CD4-positive, alpha-beta T cell treated with Interleukin-21 for 1 hour (primary cell): ENCODE measurements at places on chromosomes 2 and 18.

DNA sequence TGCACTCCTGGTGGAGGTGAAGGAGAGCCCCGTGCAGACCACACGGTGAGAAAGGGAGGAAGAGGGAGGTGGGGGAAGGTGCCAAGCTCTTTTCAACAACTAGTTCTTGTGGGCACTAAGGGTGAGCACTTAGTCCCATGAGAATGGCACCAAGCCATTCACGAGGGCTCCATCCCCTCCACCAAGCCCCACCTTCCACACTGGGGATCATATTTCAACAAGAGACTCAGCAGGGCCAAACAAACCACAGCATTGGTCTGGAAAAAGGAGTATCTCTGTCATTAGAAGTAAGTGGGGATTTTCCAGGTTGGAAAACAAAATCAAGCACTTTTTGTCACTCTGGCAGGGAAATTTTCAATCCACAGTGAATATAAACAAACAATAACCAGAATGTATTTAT, 38.4 kb downstream of the ZAP70 start:
- no peak for DNase-seq

- no peak for DNase-seq
Measured at GRCh38 chr18:50820901-50821520, 1.2 kb upstream of the MRO start.

GRCh38 chr18:47605093-47605492, 325.4 kb downstream of the SMAD2 start:
- no peak for DNase-seq

GRCh38 chr2:223643309-223643708, 41.1 kb upstream of the SCG2 start:
- no peak for DNase-seq

DNA sequence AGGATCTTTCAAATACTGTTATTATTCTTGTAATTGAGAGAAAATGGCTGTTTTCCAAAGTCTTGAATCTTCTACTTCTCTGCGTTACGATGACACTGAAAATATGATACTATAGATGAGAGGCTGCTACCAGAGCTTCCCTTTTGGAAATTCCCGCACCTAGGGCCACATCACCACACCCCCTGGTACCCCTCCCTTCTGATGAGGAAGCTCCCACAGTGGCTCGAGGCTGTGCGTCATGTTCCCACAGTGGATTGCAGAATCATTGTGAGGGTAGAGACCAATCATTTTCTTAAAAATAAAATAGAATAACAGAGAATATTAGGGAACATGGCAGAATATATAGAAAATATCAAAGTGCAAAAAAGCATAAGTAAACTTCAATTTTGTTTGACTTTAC, 268.9 kb upstream of the SMIM21 start:
- no peak for DNase-seq

DNA sequence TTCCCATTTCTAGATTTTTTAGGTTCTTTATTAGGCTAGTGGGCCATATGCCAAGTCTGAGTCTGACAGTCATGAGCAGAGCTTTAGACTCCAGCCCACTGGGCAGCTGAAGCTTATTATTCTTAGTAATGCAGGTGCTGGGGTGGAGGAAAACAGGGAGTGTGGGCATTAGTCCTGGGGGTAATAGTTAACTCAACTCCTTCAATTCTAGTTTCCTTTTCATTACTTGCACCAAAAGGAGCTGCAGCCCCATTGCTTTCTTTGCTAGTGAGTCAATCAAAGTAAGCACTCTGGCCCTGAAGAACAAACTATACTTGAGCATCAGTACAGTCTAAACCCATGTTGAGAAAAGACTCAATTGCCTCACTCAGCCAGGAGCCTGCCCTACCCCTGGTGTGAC, 35.5 kb downstream of the ICOS start:
- no peak for DNase-seq

DNA sequence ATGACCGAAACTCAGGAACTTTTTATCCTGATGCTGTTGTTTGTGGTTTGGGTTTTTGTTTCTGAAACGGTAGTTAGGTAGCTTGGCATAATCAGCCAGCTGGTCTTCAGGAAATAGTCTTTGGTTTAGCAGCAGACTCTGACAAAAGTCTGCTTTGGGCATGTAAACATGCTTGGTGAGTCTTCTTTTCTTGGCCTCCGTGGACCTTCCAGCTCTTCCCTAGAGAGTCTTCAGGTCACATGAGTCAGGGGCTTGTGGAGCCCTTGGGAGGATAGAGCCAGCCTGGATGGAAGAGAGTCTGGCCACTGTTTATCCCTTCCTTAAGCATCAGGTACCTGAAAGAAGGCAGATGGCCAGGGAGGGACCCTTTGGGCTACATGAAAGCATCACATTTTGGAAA, 154.5 kb downstream of the MGAT5 start:
- DNase-seq = no peak

GRCh38 chr2:98474979-98475632, 30.4 kb downstream of the INPP4A start:
- no peak for DNase-seq

- DNase-seq = no peak
Measured at GRCh38 chr2:59969161-59969560, 584.3 kb downstream of the BCL11A start.

DNA sequence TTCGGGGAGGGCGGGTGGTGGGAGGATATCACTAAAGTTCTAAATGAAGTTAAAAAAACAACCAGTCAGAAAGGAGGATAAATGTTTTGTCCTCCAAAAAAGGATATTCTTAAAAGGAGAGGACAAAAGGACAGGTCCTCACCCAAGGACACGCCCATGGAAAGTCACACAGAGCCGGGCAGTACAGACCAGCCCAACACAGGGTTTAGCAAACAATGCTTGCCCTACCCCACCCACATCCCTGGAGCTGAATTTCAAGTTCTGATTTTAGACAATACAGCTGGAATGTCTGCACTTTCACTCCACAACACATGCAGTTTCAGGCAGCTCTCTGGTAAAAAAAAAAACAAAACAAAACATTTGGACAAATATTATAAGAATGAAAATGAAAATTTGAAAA, 67.9 kb downstream of the SLC9A4 start:
- no peak for DNase-seq

DNA sequence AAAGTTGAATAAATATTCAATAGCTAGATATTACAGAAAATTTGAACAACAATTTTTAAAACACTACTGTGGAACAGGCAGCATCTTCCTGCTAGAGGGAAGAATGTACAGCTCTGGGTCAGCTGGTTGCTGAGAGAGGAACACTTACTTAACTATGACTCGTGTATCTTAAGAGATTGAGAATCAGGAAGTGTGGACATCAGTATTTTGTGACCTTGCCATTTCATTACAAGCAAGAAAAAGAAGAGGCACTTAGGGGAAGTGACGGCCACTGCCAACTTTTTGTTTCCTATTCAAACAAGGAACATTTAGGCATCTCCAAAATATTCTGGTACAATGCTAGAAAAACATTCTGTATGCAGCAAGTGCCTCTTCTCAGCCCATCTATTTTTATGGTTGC, 45.9 kb downstream of the ITPRID2 start:
- DNase-seq = peak; percentile 3

- no peak for DNase-seq
Measured at GRCh38 chr2:188425266-188425665, 133.6 kb downstream of the GULP1 start.

DNA sequence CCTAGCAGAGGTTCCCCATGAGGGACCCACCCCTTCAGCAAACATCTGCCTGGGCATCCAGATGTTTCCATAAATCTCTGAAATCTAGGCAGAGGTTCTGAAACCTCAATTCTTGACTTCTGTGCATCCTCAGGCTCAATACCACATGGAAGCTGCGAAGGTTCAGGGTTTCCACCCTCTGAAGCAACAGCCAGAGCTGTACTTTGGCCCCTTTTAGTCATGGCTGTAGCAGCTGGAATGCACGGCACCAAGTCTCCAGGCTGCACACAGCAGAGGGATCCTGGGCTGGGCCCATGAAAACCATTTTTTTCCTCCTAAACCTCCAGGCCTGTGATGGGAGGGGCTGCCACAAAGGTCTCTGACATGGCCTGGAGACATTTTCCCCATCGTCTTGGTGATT, 93.0 kb upstream of the FIGN start:
- DNase-seq = no peak

DNA sequence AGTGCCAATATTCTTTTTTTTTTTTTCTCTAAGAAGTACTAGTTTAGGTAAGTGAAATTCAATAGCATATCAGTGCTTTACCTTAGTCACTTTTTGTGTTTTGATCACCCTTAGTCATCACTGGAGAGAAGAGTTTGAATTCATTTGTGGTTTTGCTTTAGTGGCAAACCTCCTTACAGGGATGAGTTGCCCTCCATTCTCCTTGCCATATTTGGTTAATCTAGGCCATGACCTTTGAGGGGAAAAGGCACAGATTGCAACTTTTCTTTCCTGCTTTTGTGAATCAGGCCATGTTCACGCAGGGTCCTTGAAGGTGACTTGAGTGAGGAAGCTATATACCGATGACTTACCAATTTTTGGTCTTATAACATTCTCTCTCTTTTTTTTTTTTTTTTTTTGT, 34.4 kb downstream of the PLEKHA3 start:
- DNase-seq = peak; percentile 30

GRCh38 chr2:45782986-45783385, 131.5 kb downstream of the PRKCE start:
- no peak for DNase-seq

GRCh38 chr18:75809926-75810255, 382.4 kb upstream of the SMIM21 start:
- no peak for DNase-seq

DNA sequence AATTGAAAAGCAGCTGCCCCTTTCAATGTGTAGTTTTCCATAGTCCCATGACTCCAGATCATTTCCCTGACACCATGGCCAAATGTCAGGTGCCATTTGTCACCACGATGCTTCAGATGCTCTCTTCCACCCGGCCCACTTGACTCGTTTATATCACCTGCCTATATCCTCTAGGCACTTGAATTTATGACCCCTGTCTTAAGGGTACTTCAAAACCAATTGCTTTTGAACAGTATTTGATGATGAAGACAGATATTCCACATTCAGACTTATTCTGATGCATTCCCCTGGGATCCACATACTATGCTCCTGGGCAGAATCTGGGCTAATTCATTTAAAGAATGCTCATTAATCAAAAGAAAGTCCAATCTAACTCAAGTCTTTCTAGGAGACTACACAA, 16.9 kb upstream of the RHBDD1 start:
- DNase-seq = no peak

DNA sequence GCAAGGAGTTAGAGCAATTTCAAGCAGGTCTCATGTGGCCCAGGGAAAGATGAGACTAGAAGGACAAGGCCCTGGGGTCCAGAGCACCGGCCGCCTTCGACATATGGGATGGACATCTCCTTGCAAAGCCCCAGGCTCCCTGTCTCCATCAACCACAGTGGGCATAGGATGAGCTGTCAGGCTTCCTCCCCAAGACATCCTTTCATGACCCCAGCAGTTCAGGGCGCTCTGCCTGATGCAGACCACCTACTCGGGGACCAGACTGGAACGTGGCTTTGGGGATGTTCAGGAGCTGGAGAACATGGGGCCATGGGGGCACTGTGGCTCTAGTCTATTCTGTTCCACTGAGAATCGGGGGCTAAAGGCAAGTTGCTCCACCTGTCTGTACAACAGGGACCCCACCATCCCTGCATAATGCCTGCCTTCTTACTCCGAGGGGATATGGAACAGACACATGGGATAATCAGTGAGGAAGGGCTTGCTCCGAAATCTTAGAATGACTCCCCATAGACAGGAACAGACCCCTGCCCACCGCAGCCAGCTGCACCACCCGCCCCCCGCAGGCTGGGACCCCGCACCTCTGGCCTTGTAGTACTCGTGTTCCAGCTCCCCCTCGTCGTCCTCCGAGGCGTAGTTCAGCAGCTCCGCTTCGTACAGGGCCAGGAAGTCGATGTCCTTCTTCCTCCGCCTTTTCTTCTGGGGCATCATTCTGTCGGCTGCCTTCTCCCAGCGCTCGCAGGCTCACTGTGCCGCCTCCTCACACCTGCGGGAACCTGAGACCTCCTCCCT, 500 bp downstream of the LOXHD1 start:
- no peak for DNase-seq

- DNase-seq = no peak
Measured at GRCh38 chr2:95047629-95048510, 22.4 kb downstream of the MAL start.

DNA sequence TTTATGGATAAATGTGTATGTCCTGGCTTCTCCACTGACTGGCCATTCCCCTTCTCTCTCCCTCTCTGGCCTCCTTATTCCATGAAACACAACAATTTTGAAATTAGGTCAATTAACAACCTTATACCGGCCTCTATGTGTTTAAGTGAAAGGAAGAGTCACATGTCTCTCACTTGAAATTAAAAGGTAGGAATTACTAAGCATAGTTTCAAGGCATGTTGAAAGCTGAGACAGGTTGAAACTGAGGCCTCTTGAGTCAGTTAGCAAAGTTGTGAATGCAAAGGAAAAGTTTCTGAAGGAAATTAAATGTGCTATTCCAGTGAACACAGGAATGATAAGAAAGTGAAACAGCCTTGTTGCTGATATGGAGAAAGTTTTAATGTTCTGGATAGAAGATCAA, 69.7 kb downstream of the ADAM23 start:
- no peak for DNase-seq

GRCh38 chr2:172600557-172601008, 44.7 kb downstream of the PDK1 start:
- DNase-seq = no peak

- no peak for DNase-seq
Measured at GRCh38 chr2:111627256-111627655, 256.7 kb downstream of the ANAPC1 start.

- no peak for DNase-seq
Measured at GRCh38 chr2:167790781-167791450, 456.5 kb downstream of the STK39 start.

GRCh38 chr2:231332872-231333500, 62.5 kb upstream of the B3GNT7 start:
- DNase-seq = no peak

GRCh38 chr2:185689906-185690539, 48.6 kb upstream of the FSIP2 start:
- no peak for DNase-seq

- DNase-seq = no peak
Measured at GRCh38 chr18:75353357-75353756, 74.1 kb downstream of the SMIM21 start.

DNA sequence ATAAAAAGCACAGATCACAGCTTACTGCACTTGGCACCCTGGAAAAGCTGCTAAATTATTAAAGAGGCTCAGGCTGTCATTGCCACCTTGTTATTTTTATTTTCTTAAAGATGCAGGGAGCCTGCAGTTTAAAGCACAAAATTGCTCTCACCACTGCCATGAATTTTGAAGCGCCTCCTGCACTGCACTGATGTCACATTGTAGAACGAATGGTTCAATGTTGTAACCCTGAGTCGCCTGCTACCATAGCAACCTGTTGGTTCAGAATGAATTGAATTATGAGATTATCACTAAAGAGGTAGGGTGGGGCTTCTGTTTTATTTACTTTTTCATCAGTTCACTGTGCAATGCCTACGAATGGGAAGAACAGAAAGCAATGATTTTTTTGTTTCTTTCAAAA, 16.5 kb downstream of the SCG2 start:
- no peak for DNase-seq

DNA sequence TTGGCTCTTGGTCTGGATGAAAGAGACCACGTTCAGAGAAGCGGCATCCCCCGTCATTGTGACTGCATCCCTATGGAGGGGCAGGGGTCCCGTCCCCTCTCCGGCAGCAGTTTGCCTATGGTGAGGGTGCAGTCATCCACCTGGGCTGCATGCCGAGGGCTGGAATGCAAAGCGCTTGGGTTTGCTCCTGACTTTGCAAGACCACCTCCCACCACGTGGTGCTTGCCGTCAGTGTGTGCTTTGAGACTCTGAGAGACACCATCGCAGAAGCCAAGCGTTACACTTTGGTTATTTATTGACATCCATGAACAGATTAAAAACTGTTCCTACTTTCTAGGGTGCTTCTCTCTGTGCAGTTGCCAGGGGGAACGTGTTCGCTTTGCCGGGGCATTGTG, 59.5 kb downstream of the SH3RF3 start:
- DNase-seq = no peak
